ENCODE measurements at places on chromosomes 2 and 18.
A peak's percentile ranks its signal among the peaks of the same experiment; 100 is the strongest.

DNA sequence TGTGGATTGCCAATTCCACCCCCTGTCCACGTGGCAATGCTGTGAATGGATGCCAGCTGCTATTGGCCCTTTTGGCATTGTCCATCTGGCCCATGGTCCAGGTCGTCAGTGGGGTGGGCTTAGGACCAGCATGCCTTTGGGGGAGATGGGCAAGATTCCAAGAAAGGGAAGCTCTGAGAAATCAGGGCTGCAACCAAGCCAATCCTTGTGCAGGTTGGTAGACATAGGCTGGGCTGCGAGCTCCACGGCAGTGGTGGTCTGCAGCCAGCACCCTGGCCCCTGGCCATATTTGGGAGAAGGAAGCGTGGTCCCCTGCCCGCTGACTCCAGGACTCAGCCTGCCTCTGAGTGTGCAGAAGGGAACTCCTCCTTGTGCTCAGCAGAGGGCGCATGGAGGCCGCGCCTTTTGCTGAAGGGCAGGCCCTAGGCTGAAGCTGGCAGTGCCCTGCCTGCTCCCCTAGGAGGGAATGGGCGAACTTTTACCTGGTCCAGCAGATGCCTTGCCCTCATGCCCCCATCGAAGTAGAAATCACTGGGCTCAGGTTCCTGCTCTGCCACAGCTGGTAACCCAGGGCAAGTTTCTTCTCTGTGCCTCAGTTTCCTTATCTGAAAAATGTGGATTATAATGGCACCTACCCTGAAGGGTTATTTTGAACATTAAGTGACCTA, 5.4 kb downstream of the SPR start:
- DNase-seq: no peak

GRCh38 chr18:12991821-12992179, 638 bp downstream of the CEP192 start:
- no peak for DNase-seq

DNA sequence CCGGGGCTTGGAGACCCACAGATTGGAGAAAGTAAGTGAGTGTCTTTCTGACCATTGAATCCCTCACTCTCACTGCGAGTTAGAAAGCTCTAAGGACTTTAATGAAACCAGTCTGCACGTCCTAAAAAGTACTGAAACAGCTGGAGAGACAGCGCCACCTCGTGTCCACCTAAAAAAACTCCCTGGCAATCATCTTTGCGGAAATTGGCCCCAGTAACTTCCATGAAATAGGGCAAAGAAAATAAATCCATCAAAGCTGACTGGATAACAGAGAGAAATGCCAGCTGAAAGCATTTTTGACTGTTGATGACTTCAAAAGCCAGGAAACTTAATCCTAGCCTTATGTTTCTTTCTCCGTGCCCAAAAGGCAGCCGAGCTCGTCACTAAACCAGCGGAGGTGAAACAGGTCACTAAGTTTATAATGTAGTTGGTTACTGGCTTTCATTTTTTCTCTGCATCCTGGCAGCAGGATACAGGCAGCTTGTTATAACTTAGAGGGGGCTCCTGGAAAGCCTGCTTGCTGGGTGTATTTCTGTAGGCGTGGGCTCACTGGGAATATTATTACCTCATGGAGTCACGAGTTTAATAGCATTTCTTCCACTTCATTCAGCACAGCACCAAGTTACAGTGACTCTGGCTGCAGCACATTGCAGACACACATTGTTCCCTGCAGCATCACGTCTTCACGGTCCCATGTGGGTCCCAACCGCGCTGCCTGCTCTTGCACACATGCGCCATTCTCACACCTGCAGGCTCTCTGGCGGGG, 266.5 kb downstream of the HRH4 start:
- peak; percentile 20 for DNase-seq

DNA sequence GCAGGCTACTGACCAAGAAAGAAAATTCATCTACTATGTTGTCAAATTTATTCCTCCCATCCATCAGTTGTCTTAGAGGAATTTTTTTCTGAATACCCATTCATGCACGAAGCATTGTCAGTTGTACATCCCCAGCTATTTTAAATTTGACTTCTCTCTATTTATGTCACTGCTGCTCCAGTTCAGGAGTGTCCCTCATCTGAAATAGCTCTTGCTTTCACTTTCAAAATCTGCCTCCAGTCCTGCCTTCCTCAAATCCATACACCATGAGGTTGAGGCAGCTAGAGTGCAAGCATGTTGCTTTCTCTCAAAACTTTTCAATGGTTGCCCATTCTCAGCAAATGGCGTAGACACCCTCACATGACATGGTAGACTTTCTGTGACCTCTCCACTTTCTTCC, 335.4 kb upstream of the CDH2 start:
- no peak for DNase-seq

DNA sequence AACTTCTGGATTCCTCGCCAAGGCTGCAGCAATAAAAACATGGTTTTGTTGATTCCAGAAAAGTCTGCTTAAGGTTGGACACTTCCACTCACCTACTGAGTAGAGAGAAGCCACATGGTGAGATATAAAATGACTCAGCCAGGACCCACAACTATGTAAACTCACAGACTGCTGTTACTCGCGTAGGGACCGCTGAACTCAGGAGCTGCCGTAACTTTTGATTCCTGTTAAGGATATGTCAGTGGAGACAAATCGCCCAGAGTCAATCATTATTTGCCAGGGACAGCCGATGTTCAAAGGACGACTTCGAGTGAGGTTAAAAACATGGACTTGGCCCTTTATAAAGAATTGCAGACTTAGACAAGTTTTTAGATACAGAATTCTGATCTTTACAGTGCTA, 25.6 kb downstream of the CYB5A start:
- DNase-seq: no peak

- no peak for DNase-seq
These were observed 57.3 kb upstream of the PPP1CB start for GRCh38 chr2:28694364-28694763.

DNA sequence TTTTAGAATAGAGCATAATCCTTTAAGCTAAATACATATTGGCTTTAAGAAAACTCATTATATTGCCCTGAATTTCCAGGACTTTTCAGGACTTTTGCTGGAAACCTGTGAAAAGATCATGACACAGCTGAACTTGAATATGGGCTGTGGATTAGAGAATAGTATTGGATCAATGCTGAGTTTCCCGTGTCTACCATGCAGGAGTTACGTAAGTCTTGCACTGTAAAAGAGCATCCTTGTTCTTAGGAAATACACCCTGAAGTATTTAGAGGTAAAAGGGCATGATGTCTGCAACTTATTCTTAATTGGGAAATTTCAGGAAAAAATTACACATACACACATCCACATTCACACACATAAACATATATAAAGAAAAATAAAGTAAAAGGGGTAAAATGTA, 82.1 kb downstream of the ZFP36L2 start:
- no peak for DNase-seq

- DNase-seq: peak; percentile 74
These were observed 25.4 kb downstream of the POLR1A start for GRCh38 chr2:86079981-86080911.

- DNase-seq: no peak
These were observed 1.4 kb downstream of the REEP1 start for GRCh38 chr2:86335865-86336674.

DNA sequence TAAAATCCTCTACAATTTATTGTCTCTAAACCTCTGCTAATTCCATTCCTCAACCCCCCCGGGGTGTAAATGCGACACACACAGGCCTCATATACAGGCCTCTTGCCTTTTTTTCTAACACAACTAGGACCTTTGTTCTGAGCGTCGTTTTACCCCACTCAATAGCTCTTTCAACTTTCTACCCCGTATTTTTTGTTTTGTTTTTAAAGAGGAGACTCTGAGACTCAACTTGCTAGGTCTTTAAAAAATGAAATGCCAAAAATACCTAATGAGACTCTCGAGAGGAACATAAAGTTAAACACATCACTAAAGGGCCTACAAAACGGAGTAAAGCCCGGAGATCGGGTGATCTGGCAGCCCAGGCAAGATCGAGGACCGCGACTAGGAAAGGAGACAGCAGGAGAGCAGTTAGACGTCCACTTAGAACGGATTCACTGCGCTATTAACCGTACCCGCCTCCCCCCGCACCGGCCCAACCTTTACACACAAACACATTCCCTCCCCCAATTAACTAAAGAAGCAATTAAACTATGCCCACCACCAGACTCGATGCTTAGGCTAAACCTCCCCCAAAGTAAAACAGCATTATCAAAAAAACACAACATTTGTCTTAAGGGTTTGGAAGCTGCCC, 1.7 kb downstream of the TRIP12 start:
- peak; percentile 20 for DNase-seq

DNA sequence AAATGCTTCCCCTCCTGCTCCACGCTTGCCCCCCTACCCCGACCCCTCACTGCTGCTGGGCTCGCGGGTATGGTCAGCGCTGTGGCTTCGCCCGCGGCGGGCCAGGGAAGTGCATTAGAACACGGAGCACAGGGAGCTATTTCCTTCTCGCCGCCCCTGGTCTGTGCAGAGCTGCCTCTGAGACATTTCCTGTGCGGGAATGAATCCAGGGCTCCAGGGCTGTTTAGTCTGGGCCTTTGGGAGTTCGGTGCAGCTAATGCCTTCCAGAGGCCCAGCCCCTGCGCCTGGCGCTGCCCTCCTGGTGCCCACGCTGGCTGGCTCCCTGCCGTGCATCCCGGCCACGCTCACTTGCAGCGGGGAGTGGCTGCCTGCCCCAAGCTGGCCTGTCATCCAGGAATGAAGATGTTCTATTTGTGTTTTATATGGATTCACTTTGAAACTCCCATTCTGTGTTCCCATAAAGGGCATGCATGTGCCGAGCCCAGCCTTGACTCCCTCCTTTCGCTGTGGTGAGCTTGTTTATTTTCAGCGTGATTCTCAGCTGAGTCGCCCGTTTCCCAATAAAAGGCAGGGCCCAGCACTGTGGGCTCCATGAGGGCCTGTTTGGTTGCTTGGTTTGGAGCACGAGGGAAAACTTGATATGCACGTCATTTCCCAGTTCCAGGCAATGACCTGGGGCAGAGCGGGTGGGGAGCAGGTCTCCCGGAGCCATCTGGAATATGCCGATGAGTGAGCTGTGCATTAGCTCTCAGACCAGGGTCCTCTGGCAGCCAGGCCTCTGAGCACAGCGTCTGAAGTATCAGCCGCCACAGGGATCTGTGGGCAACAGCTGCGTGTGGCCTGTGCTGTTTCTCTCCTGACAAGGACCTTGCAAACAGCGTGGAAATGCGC, 42.7 kb downstream of the SH3RF3 start:
- DNase-seq: no peak

- no peak for DNase-seq
These were observed 293.1 kb upstream of the ID2 start for GRCh38 chr2:8388781-8389180.

DNA sequence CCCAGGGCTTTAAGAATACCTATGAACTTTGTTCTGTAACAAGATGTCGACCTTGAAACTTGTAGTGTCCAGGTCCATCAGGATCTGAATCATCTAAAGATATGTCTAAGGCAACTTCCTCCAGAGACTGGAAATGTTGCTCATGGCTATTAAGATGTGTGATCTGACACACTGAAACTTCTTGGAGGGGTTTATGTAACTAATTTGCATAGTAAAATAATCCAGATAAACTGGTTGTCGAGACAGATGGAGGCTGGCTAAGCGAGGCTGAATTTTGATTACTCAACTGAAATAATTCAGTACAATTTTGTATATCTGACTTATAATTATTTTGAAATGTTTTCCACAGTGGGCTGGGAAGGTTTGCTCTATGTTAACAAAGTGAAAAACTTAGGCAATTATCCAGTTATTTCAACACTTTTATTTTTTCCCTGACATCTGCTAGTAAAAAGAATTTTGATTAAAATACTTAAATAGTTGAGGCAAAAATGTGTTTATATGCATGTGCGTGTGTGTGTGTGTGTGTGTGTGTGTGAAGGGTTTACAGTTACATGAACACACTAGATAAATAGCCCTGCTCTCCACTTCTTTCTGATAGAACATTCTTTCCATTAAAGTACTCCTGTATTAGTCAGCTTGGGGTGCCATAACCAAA, 11.4 kb upstream of the MAP3K20 start:
- no peak for DNase-seq

DNA sequence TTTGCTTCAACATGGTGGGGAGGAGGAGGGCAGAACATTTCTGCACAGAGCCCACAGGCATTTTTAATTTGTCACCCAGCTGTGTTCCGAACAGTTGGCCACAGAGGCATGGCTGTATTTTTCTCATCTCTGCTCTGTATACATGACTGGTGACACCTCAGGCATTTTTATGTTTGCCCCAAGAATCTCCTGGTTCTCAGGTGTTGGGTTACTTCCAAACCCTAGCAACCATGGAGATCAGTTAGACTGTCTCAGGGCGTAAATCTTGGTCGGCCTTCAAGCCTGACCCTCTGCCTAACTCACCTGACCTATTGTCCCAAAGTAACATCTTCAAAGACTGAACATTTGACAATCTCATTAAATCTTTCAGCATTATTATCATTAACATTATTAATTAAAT, 100.0 kb downstream of the ABCA12 start:
- no peak for DNase-seq

GRCh38 chr2:98470851-98471255, 26.2 kb downstream of the INPP4A start:
- DNase-seq: no peak

GRCh38 chr2:187878112-187878511, 323.9 kb upstream of the TFPI start:
- no peak for DNase-seq

DNA sequence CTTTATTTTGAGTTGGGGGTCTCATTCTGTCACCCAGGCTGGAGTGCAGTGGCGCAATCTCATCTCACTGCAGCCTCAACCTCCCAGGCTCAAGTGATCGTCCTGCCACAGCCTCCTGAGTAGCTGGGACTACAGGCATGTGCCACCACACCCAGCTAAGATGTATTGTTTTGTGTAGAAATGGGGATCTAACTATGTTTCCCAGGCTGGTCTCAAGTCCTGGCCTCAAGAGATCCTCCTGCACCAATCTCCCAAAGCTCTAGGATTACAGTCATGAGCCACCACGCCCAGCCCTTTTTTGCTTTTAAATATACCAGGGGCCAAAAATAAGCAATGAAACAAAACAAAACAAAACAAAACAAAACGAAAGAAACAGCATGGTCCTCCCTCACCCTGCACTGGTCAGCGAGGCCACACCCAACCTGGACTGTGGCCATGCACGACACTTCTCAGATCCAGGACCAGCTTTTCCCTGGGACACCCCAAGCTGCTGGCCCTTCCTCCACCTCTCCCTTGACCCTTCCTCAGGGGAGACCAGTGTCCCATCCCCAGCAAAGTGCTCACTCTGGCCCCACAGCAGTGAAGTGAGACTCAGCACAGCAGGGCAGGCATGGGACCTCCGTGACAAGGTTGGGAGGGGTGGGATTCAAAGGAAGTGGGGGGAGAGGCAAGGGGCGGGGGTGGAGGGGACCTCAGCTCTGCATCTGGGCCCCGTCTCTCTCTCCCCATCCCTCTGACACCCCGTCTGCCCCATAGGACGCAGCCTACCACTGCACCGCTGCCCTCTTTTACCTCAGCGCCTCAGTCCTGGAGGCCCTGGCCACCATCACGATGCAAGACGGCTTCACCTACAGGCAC, 23.5 kb downstream of the MAL start:
- no peak for DNase-seq

- no peak for DNase-seq
These were observed 1009.4 kb upstream of the CELF4 start for GRCh38 chr18:38575023-38575422.

All from T follicular helper cell (primary cell).